ENCODE measurements at places on chromosomes 5 and 9. TPM values are rescaled to one million over a fixed set of nuclear protein-coding genes. Genes with fewer than 3 reads are reported as not detected.

- H3K27ac ChIP-seq, result no peak overlapping the region
- DNase-seq, result no peak
- no peaks in the 10 kb centered on the region for H3K4me1 ChIP-seq
Observed at GRCh38 chr5:3375586-3376311, 219.9 kb upstream of the IRX1 start.

The GLIPR2 gene
- 1.6 TPM for polyA plus RNA-seq

DNA sequence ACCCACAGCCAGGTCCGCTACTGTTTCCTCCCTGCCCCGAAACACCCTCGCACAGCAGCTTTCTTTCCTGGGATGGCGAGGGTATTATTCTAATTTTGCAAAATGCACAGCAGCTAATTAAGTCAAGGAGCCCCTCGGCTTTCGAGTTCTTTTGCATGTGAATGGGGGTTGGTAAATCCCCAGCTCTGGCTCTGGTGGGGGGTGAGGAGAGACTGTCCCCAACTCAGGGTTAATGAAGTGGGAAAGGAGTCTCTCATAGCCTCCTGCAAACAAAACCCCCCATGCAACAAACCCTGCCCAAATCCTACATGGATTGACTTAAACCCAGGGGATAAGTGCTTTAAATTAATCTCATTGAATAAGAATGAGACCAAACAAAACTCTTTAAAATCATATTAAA is 8.8 kb downstream of the BARHL1 start:
- no peak for DNase-seq
- H3K4me1 ChIP-seq, result no peaks in the 10 kb centered on the region
- peaks cover 6% of the 10 kb centered on the region for H3K27me3 ChIP-seq
- H3K36me3 ChIP-seq, result peaks cover 1% of the 10 kb centered on the region
- no peak overlapping the region for H3K4me3 ChIP-seq
- H3K27ac ChIP-seq, result no peak overlapping the region

GRCh38 chr5:150164211-150164980 is 2.2 kb upstream of the CDX1 start:
- no peak overlapping the region for H3K4me3 ChIP-seq
- DNase-seq, result no peak
- no peaks in the 10 kb centered on the region for H3K36me3 ChIP-seq
- H3K27ac ChIP-seq, result no peak overlapping the region
- no peaks in the 10 kb centered on the region for H3K27me3 ChIP-seq

- peak overlapping the region; percentile 100 for H3K27ac ChIP-seq
- peaks cover 39% of the 10 kb centered on the region for H3K4me1 ChIP-seq
- peaks cover 20% of the 10 kb centered on the region for H3K36me3 ChIP-seq
- H3K27me3 ChIP-seq, result no peaks in the 10 kb centered on the region
- H3K4me3 ChIP-seq, result peak overlapping the region; percentile 99
Observed at GRCh38 chr5:150410524-150411244, 2.0 kb downstream of the CD74 start.

The CA9 gene
- polyA plus RNA-seq, result 0.74 TPM

- peaks cover 14% of the 10 kb centered on the region for H3K4me1 ChIP-seq
- peak overlapping the region; percentile 0 for H3K27ac ChIP-seq
- no peaks in the 10 kb centered on the region for H3K27me3 ChIP-seq
- H3K4me3 ChIP-seq, result no peak overlapping the region
Observed at GRCh38 chr9:131635285-131635684, 90.0 kb downstream of the PRRT1B start.

DNA sequence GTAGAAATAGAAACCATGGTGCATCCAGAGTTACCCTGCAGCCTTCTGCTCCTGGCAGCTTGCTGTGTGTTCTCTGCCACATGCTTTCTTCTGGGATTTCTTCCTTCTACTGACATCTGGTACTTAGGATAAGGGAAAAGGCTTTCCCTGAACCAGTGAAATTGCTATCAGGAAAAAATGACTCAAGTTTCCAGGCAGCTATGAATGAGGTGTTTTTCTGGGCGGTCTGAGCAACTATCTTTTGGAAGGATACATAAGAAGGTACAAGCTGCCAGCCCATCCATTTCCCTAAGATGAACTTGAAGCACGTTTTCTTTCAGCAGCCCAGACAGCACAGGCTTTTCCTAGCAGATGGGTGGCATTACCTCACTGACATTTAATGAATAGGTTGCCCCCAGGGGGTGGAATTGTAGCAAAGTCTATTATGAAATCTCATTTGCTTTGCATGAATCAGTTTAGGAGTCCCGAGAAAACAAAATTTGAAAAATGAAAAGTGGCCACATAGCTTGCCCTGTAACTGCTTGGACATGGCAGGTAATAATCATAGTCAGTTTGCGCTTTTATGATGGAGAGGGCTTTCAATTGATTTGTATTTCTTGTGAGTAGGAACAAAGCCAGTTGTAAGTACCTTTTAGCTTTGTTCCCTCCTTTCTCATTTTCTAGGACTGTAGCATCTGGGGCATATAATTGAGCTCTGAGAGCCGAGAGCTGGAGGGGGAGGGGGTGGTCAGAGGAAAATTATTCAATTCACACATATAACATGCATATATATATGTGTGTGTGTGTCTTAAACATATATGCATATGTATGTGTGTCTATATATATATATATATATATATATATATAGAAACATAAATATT is 108.5 kb downstream of the C9orf152 start:
- peaks cover 42% of the 10 kb centered on the region for H3K4me1 ChIP-seq
- H3K27ac ChIP-seq, result no peak overlapping the region
- H3K36me3 ChIP-seq, result peaks cover 8% of the 10 kb centered on the region
- H3K4me3 ChIP-seq, result no peak overlapping the region
- no peaks in the 10 kb centered on the region for H3K27me3 ChIP-seq

DNA sequence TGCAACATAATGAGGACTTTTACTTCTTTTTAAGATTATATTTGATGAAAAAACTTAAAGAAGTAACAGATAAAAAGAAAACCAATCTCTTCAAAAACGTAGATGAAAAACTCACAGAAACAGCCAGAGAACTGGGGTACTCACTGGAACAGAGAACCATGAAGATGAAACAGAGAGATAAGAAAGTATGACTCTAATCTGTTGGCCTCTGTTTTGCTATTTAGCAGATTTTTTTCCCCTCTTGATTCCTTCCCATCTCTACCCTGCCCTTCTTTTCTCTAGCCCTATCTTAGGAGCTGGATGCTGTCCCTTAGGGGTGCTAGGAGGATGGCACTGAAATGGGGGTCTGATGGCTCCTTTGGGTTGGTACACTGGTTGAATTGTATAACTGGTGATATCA is 97.5 kb upstream of the FREM1 start:
- H3K27me3 ChIP-seq, result no peaks in the 10 kb centered on the region
- H3K27ac ChIP-seq, result no peak overlapping the region
- no peaks in the 10 kb centered on the region for H3K36me3 ChIP-seq
- no peak for DNase-seq

DNA sequence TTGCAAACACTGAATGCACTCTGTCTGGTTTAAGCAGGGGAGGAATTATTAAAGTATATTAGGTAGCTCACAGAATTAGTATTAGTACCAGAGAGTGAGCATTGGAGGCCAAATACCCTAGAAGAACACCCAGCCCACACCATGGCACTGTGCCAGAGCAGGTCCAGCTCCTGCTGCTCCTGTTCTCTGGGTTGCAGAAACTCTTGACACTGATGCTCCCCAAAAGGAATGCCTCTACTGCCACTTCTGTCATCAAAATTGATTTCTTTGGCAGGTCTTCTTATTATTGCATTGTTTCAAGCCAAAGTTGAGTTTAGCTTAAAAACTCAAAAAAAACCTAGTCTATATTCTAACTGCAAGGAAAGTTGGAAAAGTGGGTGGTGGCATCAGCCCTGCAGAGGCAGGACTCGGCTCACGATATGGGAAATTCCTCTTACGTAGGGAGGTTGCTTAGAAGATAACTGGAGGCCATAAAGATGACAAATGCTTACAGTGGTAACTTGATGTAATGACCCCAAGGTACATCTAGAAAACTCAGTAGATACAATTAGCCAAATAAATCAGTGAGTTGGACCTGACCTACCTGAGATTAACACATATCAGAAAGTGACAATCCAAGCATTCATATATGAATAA is 123.4 kb downstream of the CD180 start:
- H3K4me3 ChIP-seq, result no peak overlapping the region
- no peaks in the 10 kb centered on the region for H3K36me3 ChIP-seq
- H3K27me3 ChIP-seq, result no peaks in the 10 kb centered on the region
- no peak overlapping the region for H3K27ac ChIP-seq
- H3K4me1 ChIP-seq, result no peaks in the 10 kb centered on the region

The KIAA1958 gene
- polyA plus RNA-seq, result 2.8 TPM

The CREBRF gene
- 1.9 TPM for polyA plus RNA-seq

The GFRA3 gene
- polyA plus RNA-seq, result 0.08 TPM

The JAKMIP2 gene
- polyA plus RNA-seq, result 1.4 TPM

DNA sequence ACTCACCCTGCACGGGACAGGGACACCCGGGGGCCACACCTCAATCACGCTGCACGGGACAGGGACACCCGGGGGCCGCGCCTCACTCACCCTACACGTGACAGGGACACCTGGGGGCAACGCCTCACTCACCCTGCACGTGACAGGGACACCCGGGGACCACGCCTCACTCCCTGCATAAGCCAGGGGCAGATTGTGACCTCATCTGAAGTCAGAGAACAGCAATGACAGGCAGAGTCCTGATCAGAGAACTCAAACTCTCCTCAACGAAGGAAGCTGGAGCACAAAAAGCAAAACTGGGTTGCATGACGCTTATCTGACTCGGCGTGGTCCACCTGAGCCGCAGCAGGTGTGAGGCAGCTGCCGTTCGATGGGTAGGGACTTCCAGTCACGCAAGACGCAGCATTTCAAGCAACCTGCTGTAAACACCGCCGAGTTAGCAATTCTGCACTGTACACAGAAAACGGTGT is 3.2 kb downstream of the TERT start:
- no peak overlapping the region for H3K4me3 ChIP-seq
- H3K4me1 ChIP-seq, result no peaks in the 10 kb centered on the region
- DNase-seq, result no peak
- no peaks in the 10 kb centered on the region for H3K36me3 ChIP-seq
- H3K27ac ChIP-seq, result no peak overlapping the region
- no peaks in the 10 kb centered on the region for H3K27me3 ChIP-seq

The FBXO10 gene
- 8.8 TPM for polyA plus RNA-seq

- no peaks in the 10 kb centered on the region for H3K36me3 ChIP-seq
- DNase-seq, result no peak
- peaks cover 11% of the 10 kb centered on the region for H3K4me1 ChIP-seq
- peak within 1 kb of the TSS; percentile 86 for H3K4me3 ChIP-seq
- H3K27ac ChIP-seq, result peak within 1 kb of the TSS; percentile 61
Observed at GRCh38 chr9:93576258-93577077, at the start of gene PHF2. Gene PHF2, plus strand, starts transcription at chr9:93576584. Its CDS starts 190 bp downstream, at chr9:93576774.

GRCh38 chr5:68375540-68375939 is 160.0 kb downstream of the PIK3R1 start:
- H3K36me3 ChIP-seq, result no peaks in the 10 kb centered on the region
- DNase-seq, result no peak
- no peak overlapping the region for H3K4me3 ChIP-seq
- peaks cover 39% of the 10 kb centered on the region for H3K4me1 ChIP-seq

- H3K27ac ChIP-seq, result no peak overlapping the region
- no peaks in the 10 kb centered on the region for H3K36me3 ChIP-seq
- no peaks in the 10 kb centered on the region for H3K27me3 ChIP-seq
- H3K4me3 ChIP-seq, result no peak overlapping the region
- H3K4me1 ChIP-seq, result no peaks in the 10 kb centered on the region
Observed at GRCh38 chr9:95645992-95646391, 129.2 kb upstream of the PTCH1 start.

DNA sequence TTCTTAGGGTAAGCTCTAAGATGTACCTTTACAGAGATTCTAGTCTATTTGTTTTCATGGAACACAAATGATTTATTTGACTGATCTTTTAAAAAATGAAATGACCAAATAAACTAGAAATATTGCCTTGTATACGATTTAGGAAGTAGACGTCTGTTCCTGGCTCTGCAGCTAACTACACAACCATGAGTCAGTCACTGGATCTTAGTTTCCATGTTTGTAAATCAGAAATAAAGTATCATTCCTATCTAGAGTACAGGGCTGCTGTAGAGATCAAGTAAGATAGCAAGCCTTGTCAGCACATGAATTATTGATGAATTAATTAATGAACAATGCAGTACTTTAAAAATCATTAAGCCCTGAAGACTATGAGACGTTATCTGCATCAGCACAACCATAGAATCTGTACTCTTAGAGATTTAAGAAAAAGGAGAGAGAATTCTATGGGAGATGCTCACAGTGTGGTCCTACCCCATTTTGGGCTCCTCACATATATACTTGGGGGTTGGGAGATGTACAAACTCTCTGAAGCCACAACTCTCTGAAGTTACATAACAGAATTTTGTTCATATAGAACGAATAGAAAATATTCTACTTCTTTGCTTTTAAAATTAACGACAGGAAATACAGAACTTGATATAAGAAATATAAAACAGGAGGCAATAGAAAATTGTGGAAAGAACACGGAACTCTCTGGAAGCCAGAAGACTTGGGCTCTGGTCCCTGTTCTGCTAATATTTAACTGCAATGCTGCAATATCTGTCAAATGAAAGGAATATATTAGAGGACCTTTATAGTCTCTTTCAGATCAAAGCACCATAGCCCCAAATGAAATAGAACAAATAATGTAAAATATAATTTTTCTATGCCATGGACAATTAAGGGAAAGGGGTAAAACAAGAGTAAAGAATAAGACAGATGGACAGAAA is 48.4 kb upstream of the HNRNPA0 start:
- no peak for DNase-seq
- H3K4me3 ChIP-seq, result no peak overlapping the region
- H3K27ac ChIP-seq, result no peak overlapping the region
- no peaks in the 10 kb centered on the region for H3K27me3 ChIP-seq
- no peaks in the 10 kb centered on the region for H3K4me1 ChIP-seq

The FOXE1 gene
- not detected for polyA plus RNA-seq

The P4HA2 gene
- 10.9 TPM for polyA plus RNA-seq

DNA sequence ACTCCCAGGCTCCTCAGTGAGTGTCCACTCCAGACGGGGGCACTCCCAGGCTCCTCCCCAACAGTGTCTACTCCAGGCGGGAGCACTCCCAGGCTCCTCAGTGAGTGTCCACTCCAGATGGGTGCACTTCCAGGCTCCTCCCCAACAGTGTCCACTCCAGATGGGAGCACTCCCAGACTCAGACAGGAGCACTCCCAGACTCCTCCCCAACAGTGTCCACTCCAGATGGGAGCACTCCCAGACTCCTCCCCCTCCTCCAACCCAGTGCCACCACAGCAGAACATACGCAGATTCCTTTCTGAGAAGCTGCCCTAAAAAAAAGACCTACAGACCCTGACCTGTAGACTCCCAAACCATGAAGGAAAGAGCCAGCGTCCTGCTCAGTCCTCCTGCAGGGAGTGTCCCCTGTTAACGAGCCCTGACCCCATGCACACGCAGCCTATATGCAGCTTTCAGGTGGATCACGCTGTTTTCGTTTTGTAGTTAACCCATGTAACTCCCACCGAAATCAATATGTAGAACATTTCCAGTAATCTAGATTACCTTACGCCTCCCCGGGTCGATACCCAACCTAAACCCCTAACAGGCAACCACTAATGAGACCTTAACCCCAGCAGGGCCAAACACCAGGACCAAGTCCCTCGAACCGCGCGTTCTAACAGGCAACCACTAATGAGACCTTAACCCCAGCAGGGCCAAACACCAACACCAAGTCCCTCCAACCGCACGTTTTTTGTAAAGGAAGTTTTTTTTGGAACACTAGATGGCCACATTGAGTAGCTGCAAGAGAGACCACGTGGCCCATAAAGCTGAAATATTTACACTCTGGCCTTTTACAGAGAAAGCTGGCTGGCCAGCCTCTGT is 15.7 kb downstream of the PNPLA7 start:
- H3K4me3 ChIP-seq, result no peak overlapping the region
- H3K4me1 ChIP-seq, result peaks cover 19% of the 10 kb centered on the region
- H3K36me3 ChIP-seq, result no peaks in the 10 kb centered on the region
- no peaks in the 10 kb centered on the region for H3K27me3 ChIP-seq
- H3K27ac ChIP-seq, result no peak overlapping the region
